ENCODE measurements at places on chromosomes 2 and 18.

DNA sequence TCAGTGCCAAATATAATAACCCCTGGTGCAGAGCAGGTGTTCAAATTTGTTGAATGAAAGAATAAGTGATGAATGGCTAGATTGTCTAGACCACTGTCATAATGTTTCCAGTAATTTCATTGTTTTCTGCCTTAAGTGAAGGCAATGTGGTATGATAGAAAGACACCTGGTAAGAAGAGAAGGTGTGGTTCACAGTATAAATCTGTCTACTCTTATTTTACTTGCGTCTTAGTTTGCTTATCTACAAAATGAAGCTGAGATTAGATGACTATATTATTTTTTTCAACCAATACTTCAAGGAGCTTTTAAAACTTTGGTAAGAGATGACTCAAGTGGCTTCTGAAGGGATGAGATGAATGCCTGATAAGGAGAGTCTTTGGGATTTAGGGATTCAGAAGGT is 788.4 kb downstream of the EPHA4 start:
- DNase-seq, result peak; percentile 36

GRCh38 chr18:78496079-78496478 is 483.5 kb upstream of the SALL3 start:
- no peak for DNase-seq

DNA sequence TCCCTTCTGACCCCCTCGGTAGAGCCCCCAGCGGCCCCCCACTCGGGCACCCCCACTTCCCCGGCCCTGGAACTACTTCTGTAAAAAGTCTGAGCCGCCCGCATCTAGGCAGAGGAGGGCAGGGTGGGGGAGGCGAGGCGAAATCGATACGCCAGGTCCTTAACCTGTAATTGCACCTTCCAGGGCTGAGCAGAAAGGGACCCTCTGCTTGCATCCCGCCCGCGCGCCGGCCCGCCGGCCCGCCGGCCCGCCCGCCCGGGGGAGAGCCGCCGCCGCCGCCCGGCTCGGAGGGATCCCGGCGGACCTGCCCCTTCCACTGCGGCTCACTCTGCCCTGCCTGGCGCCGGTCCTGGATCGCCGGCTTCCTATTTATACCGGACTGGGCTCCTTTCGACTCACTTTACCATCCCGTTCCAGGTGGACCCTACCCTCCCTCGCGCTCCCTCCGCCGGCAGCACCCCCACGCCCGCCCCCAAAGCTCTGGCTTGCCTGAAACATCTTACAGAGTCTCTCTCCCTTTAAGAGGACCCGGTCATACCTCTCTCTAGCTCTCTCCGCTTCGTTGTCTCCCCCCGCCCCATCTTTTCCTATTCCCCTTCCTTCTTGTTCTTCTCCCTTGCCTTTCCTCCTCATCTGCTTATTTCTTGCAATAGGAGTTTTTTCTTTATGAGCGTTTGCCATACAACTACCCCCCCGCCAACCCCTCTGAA is 797 bp downstream of the KLHL14 start:
- peak; percentile 37 for DNase-seq

DNA sequence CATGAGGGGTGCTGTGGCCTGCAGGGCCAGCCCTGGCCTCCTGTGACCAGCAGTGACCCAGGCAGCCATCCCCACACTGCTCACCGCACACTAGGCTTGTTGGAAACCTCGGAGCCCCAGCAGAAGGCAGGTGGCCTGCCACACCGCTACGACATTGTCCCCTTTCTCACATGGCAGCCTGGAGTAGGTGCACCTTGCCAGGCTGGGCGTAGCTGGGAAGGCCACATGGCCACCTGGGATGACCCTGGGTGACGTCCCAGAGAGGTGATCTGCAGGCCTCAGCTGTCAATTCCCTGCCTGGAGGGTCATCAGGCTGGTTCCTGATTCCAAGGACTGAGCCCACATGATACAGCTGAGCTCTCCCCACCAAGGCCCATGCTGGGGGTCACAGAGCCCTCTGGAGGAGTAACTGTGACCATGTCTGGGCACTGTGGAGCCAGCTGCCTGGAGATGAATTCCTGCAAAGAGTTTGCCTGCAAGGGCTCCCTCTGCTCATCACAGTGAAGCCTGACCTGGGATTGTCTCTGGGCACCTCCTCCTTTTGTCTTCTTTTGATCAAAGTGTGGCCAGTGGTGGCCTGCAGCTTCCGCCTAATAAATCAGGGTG is 119.6 kb upstream of the OTOS start:
- no peak for DNase-seq

DNA sequence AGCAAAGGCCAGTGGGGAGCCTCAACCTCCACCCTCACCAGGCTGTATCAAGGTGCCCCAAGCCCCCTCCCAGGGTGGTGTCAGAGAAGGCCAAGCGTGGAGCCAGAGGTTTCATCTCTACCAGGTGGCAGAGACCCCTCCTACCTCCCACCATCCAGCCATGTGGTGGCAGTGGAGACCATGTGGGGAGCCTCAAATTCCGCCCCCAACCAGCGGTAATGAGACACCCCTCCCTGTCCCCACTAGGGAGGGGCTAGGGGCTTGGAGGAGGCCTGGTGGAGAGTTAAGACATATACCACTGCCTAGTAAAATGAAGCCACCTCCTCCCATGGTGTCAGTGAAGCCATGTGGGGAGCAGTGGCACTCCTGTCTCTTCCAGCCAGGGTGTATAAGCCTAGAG is 24.4 kb upstream of the YPEL5 start:
- no peak for DNase-seq

GRCh38 chr2:128502638-128503246 is 184.1 kb upstream of the HS6ST1 start:
- DNase-seq, result no peak

GRCh38 chr2:69456950-69457445 is 19.8 kb upstream of the NFU1 start:
- no peak for DNase-seq

- peak; percentile 30 for DNase-seq
Observed at GRCh38 chr2:26018184-26019055, 15.5 kb upstream of the RAB10 start.

DNA sequence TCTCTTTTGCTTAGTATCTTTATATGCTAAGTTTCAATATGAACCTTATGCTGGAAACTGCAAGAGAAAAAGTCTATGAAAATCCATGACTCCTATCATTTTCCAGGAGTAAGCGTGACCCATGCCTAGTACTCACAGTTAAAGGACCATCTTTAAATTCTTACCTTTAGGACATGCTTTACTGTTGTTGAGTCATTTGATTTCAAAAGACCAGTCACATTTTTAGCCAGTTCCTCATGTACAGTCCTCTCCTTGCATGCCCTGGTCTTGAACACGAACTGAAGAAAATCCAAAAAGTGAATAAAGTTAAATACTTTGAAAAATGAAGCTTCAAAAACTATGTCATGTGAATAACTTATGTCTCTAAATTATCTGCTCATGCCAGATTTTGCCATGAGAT is 117.8 kb upstream of the CCDC195 start:
- no peak for DNase-seq

DNA sequence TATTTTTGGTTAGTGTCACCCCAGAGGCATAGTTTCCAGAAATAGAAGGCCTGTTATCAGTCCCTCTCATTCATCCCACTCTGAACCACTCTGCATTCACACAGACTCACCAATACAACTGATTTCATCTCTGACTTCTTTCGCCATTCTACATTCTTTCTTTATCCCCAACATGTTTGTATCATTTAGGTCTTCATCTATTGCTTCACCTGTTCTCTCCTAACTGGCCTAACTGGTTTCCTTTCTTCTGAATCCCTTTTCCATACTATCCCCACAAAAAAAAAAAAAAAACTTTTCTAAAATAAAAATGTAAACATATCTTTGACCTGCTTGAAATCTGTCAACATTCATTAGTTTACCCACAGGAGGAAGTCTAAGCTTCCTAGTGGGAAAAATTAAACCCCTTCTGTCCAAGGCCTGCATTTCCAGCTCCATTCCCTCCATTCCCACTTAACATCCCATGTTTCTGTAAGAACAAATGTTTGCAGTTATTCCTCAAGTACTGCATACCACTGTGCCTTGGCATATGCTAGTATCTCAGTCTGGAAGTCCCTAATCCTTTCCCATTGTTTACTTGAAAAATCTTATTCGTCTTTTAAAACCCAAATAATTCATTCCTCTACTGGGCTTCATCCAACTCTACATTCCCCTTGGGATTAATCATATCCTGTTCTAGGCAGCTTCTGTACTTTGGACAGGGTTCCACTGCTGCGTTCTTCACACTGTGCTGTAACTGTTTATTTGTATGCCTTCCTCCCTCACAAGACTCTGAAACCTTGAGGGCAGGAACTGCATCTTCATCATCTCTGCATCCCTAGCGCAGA is 68.5 kb downstream of the FIGN start:
- no peak for DNase-seq

DNA sequence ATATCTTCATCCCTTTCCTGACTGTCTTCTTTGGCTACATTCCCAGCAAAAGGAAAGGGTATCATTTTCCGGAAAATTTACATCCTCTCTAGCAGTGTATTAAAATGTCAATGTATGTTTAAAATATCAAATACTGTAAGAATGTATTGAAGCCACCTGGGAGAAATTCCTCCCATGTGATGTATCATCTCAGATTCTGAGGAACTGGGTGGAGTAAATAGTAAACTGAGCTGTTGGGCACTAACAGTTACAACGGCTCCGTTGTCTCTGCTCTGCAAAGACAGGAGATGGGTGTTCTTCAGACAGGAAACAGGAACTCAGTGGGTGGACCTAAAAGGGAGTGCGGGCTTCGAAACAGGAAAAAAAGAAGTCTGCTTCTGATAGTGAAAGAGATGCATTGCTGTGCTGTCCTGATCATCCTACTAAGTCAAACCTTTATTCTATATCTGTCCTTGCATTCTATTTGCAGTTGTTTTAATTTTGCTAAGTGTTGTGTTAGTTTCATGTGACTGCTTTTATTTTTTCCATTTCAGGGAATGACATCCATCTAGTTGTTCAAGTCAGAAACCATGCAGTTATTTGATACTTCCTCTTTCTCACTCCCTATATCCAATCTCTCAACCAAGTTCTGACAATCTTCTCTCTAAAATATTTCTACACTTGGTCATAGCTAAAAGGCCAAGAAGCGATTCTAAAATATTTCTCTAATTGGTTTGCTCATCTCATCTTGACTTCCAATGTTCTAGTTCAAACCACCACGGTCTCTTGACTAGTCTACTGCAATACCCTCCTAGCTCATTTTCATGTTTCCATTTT is 19.4 kb downstream of the DOK1 start:
- no peak for DNase-seq

GRCh38 chr2:215621381-215621780 is 185.5 kb upstream of the FN1 start:
- no peak for DNase-seq
